Stimulated activated CD8-positive, alpha-beta memory T cell treated with anti-CD3 and anti-CD28 coated beads, Interleukin-15, amount 100 ng/mL, for 4 hours (primary cell): ENCODE measurements at places on chromosomes 1 and 21.

- no peak for DNase-seq
Measured at GRCh38 chr1:115492019-115492595, 149.7 kb upstream of the VANGL1 start.

GRCh38 chr1:23215751-23216449 is 1.4 kb downstream of the HTR1D start:
- no peak for DNase-seq

DNA sequence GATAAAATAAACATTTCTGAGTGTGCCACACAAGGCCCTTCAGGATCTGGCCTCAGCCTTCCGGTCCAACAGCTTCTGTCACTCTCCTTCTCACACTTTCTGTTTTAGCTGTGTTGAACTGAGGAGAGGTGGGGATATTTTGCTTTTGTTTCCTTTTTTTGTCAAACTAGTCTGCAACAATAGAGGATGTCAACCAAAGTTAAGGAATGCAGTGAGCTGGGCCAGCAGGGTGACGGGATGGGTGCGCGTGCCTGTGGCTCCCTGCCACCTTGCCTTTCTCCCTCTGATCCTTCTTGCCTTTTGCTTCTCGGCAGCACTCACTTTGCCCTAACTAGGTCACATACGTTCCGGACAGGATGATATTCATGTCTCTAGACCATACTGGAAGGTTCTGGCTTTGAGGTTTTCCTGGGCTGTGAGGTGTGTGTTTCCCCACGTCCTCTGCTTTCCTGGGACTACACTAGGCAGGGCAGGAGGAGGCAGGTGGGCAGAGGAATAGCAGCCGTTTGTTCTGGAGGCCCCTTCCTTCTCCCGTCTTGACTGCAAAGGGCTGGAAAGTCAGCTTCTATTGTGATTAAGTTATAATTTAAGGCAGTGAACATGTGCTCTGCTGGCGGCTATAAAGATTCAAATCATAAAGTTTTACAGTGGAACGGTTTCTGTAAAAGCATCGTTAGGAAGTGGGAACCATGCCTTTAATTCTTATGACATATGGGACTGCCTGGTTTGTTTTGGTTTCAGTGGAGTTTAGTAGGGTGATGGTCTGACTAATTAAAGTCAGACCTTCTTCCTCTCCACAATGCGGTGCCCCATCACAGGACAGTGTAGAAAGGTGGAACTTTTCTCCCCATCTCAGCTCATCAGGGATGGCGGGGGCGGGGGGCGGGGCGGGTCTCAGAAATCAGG is 67.8 kb downstream of the RNF220 start:
- DNase-seq = no peak

GRCh38 chr1:55426156-55426555 is 211.0 kb upstream of the USP24 start:
- no peak for DNase-seq

GRCh38 chr1:117821382-117821755 is 108.1 kb downstream of the GDAP2 start:
- no peak for DNase-seq

DNA sequence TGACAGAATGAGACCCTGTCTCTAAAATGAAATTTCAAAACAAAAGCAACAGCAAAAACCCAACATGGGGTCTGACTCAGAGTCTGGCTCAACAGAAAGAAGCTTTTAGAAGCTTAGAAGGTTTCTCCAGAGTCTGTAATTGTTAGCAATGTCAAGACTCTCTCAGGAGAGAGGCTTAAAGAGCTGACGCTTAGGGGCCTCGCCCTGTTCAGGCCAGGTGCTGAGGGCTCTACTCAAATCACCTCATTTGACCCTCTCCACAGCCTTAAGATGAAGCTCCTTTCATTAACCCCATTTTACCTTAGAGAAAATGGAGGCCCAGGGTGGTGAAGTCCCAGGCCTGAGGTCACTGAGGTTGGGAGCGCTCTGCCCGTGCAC is 5.3 kb upstream of the KIF17 start:
- DNase-seq = no peak

- no peak for DNase-seq
Measured at GRCh38 chr1:30413606-30414005, 309.8 kb downstream of the MATN1 start.
